KG1 (cell line): ENCODE measurements at places on chromosomes 1 and 21.

DNA sequence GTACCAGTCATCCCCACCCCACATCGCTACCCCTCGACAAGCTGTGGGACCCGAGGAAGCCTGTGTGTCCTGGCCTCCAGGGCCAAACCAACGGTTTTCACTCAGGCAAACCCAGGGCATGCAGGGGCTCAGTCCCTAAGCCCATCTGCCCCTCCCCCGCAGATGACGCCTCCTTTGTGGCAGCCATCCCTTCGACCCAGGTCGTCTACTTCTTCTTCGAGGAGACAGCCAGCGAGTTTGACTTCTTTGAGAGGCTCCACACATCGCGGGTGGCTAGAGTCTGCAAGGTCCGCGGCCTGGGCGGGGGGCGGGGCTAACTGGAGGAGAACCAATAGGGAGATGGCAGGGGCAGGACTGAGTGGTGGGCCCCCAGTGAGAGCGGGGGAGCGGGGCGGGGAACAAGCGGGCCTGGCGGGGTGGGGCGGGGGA lies 7.4 kb downstream of the SEMA4A start:
- DNase-seq, result no peak

DNA sequence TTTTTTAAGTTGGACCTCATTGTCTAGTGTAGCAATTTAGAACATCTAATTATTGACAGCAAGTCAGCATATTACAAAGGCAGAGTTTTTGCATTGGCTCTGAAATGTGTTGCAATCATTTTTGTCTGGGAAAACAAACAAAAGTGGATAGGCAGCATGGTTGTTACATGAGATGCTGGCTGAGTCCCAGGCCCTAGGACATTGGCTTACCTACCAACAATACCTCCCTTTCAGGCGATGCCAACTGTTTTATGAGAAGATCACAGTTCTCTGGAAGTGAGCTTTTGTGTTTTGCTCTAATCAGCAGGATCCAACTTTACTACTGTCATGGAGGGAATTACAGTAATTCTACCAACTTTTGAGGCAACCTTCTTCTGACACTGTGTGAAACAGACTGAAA lies 71.5 kb upstream of the CXADR start:
- DNase-seq, result no peak

DNA sequence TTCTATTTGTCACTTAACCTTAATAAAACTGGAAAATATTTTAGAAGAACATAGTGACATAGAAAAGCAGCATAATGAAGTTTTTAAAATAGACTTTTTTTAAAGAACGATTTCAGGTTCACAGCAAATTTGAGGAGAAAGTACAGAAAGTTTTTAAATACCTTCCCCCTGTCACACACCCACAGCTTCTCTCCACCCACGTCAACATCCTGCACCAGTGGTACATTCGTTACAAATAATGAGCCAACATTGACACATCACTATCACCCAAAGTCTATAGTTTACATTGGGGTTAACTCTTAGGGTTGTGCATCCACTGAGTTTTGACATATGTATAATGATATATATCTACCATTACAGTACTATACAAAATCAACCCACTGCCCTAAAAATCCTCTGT lies 3.0 kb upstream of the SLC35F3 start:
- DNase-seq, result no peak

DNA sequence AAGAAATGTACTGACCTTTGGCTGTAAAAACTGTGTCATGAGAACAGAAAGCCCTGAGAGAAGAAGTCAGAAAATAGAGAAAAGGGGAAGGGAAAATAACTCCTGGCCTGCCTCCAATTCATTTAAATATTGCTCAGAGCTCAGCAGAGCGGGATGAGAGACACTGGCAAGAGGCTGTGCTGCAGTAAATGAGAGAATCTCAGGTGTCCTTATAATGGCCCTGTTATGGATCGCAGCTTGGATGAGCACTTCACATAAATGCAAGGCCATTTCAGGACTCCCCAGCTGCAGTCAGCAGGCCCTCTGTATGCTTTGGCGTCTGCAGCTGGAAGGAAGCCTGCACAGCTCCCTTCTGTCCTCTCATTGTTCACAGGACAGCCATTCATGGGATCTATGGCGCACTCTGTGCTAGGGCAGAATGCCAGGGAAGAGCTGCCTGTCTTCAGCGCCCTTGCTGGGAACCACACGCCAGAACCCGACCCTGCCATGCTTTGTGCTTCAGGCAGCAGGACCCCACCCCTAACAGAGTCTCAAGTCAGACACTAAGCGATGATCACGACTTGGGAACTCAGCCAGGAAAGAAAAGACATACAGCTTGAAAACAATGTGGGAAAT lies 20.7 kb upstream of the ABCB10 start:
- peak; percentile 49 for DNase-seq

- DNase-seq, result no peak
These were observed 170.2 kb upstream of the NFIA start for GRCh38 chr1:60911966-60912697.

DNA sequence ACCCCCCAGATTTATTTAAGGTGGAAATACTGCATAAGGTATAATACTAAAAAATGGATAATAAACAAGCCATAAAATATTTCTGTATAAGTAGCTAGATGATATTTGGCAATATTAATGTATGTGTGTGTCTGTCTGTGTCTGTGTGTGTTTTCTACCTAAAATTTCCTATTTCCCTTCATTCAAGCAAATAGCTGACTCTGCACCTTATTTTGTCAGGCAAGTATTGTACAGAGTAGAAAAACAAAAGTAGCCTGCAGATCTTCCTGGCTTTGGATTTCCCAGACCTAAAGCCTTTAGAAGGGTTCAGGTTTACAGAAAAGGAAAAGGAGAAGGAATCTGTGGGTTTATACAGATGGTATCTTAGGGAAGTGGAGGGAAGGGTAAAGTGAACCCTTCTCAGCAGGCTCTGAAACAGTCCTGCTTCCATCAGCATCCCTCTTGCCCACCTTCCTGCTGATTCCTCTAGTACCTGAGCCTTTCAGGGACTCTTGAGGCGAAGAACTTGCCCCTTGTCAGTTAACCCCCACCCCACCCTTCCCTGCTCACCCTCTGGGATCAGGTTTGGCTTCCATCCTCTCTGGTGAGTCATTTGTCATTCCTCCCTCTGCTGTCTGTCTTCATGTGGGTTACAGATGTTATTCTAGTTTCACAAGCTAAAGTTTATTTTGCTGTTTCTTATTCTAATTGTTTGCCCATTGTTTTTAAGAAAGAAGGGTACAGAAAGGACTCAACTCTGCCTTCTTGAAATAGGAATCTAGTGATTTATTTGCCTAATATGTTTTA lies 21.7 kb upstream of the RGS16 start:
- DNase-seq, result no peak

GRCh38 chr1:245762396-245762910 lies 607.7 kb downstream of the KIF26B start:
- no peak for DNase-seq

GRCh38 chr1:245345191-245345884 lies 190.6 kb downstream of the KIF26B start:
- DNase-seq, result no peak

DNA sequence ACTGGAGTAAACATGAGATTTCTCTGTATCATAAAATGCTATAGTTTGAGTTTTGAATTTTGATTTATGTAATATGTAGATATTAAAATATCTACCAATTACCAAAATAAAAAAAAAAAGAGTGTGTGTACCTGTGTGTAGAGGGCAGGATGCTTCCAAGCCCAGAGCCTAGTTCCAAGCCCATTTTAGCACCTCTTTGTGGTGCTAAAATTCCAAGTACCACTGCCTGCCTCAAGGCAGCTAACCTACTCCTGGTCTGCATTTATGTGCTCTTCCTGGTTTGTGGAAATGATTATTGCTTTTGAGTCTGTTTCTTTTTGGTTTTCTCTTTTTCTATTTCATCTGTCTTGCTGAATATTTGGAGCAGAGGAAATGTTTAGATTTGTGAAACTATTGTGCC lies 8.7 kb upstream of the POU2F1 start:
- no peak for DNase-seq

DNA sequence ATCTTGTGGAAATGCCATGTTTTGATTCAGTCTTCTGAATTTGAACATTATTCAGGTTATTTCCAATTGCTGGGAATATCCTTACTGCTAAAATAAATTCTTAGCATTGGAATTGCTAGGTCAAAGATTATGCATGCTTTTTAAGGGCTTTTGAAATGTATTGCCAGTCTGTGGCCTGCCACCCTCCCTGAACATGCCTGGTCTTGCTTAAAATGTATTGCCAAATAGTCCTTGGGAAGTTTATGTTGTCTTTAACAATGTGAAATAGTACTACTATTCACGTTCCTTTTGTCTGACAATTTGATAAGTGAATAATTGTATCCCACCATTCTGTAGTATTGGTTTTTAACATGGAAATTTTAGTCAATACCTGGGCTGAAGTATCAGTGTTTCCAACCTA lies 13.6 kb downstream of the TARDBP start:
- no peak for DNase-seq

DNA sequence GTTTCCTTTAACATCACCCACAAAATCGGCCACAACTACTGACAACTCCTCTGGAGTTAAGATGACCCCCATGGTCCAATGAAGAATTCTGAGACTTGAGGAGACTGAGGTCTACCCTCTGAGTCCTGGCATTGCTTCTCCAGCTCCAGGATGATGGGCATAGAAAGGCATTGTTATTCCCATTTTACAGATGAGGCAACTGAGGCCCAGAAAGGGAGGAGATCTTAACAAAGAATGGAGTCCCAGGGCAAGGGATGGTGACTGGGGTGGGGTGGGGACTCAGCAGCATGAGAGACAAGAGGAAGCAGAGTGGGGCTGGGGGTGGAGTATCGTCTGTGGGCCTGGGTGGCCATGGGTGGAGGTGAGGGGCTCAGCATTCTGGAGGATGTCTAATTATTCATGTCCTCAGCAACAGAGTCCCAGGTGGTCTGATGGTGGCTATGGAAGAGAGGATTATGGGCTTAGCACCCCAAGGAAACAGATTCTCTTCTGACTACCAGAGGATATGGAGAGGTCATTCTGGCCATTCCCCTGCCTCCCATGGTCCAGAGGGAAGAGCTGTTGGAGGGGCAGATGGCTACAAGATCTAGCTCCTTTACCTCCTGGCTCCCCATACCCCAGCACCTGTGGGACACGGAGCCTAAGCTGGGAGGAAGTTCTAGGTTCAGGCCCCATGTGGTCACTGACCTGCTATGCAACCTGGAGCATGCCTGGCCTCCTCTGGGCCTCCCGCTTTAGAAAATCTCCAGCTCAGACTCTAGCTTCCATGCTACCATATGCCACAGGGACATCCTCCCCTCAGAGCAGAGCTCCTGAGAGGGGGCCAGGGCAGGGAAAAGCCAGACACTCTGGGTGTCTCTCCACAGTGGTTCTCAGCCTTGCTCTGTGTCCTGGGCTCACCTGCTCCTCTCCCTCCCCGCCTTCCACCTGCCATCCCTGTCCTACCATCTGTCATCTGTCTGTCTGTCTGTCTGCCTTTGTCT lies 37.4 kb upstream of the DMBX1 start:
- no peak for DNase-seq

GRCh38 chr1:158931055-158931737 lies at the start of gene PYHIN1:
PYHIN1 (plus strand) TSS chr1:158931552; CDS start chr1:158936911, 5,359 bp downstream.
- no peak for DNase-seq

DNA sequence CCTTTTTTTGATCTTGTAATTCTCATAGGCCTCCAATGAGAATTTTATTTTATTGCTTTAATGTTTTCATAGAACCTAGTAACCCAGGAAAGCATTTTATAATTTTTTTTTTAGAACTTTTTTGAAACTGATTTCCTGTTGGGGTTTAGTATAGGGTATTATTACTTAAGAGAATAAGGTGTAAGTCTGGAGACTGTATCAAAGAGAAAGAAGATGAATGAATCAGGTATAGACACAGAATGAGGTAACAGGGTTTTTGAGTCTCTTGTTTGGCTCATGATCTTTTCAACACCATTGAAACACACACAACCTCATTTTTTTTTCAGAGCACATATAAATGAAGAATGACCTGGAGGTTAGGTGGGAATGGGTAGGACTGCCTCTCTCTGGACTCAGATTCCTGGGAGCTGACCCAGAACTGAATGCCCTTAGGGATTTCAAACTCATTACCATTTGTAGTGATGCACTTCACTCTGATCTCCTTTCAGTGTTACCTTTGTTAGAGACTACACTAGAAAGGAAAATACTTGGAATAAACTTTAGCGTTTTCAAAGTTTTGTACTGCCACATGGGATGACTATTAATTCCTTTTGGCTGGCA lies 51.0 kb downstream of the EPB41 start:
- DNase-seq, result no peak

- no peak for DNase-seq
These were observed 48.5 kb upstream of the PPP2R5A start for GRCh38 chr1:212236664-212237220.

GRCh38 chr1:24248859-24249258 lies 61.8 kb upstream of the IFNLR1 start:
- no peak for DNase-seq

GRCh38 chr1:176934370-176934769 lies 230.1 kb downstream of the ASTN1 start:
- no peak for DNase-seq

GRCh38 chr1:27353166-27353565 lies 11.3 kb downstream of the SYTL1 start:
- DNase-seq, result no peak

- DNase-seq, result no peak
These were observed 422.7 kb downstream of the KIF26B start for GRCh38 chr1:245577191-245578157.

- DNase-seq, result no peak
These were observed 29.3 kb downstream of the TMEM200B start for GRCh38 chr1:29094433-29094832.

DNA sequence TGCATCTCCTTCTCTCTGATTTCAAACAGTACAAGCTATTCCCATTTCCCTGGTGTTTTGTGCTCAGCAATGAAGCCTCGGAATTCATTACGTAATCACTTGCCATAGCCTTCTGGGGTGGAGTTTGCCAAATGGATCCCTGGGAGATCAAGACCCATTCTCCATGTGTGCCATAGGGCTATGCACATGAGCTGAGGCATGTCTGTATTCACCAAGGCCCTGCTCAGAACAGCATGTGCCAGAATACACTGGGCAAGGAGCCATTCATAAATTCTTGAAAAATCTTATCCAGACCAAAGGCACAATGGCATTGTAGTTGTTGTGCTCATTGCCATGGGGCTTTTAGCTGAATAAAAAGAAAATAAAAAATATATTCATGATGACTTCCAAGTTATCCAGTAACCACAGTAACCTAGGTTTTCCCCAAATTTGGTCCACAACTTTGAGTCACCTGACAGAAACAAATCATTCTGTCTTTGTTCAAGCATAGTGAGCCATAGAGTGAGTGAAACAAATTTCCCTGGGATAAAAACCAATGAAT lies 53.0 kb downstream of the CRB1 start:
- no peak for DNase-seq
